ENCODE measurements at places on chromosomes 5 and 9. TPM values are rescaled to one million over a fixed set of nuclear protein-coding genes. Genes with fewer than 3 reads are reported as not detected.

The FAM151B gene
- 2.0 TPM for total RNA-seq

DNA sequence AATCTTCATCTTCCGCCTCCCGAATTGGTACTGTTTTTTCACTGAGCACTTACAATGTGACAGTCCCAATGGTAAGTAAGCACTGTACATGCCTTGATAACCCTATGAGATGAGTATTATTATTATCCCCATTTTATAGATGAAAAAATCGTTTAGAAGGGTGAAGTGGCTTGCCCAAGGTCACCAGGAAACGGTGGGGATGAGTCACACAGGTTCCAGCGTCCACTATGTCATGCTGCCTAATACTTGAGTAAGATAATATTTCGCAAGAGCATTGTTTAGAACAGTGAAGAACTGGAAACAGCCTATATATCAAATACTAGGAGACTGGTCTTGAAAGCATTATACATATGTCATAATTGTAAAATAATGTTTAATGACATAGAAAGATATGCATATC is 12.9 kb downstream of the HAND1 start:
- no peaks in the 10 kb centered on the region for H3K36me3 ChIP-seq
- H3K4me1 ChIP-seq = no peaks in the 10 kb centered on the region
- H3K4me3 ChIP-seq = no peak overlapping the region
- DNase-seq = no peak

DNA sequence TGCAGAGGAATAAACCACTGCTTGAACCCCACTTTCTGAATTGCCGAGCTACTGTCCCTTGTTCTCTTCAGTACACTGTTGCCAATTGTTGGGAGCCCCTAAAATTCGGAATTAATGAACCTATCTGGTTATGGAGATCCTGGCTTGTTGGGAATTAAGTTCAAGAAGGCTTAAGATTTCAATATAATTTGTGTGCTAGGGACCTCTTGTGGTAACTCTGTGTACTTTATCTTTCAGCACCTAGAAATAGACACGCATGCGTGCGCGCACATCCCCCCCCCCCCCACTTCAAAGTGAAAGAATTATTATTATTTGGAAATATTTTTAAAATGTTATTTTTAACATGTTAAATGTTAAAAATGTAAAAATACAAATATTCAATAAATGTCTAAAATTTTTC is 53.3 kb upstream of the FAM169A start:
- DNase-seq = no peak
- no peaks in the 10 kb centered on the region for H3K27me3 ChIP-seq
- no peak overlapping the region for H3K4me3 ChIP-seq
- no peak overlapping the region for H3K27ac ChIP-seq

DNA sequence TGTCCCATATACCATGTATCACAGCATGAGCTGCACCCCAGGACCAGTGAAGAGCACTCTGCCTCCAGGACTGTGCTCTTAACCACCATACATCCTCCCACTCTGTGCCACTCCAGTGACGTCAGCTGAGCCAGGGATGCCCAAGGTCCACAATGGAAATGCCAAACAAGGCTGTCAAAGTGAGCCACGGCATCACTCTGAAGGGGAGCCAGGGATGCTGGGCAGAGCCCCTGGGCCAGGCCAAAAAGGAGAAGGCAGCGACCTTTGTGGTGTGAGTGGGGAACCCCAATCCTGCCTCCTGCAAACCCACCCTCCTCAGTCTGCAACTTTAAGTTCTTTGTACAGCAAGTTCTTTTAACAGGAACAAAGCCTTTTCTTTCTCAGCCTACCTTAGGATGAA is 242.7 kb downstream of the SYK start:
- no peaks in the 10 kb centered on the region for H3K36me3 ChIP-seq
- peaks cover 10% of the 10 kb centered on the region for H3K27me3 ChIP-seq
- no peak overlapping the region for H3K4me3 ChIP-seq
- no peak overlapping the region for H3K27ac ChIP-seq
- DNase-seq = no peak

- DNase-seq = no peak
- no peak overlapping the region for H3K27ac ChIP-seq
- no peaks in the 10 kb centered on the region for H3K4me1 ChIP-seq
- H3K36me3 ChIP-seq = peaks cover 5% of the 10 kb centered on the region
- H3K4me3 ChIP-seq = no peak overlapping the region
- no peaks in the 10 kb centered on the region for H3K27me3 ChIP-seq
Measured at GRCh38 chr9:134764473-134765269, 115.9 kb upstream of the FCN2 start.

DNA sequence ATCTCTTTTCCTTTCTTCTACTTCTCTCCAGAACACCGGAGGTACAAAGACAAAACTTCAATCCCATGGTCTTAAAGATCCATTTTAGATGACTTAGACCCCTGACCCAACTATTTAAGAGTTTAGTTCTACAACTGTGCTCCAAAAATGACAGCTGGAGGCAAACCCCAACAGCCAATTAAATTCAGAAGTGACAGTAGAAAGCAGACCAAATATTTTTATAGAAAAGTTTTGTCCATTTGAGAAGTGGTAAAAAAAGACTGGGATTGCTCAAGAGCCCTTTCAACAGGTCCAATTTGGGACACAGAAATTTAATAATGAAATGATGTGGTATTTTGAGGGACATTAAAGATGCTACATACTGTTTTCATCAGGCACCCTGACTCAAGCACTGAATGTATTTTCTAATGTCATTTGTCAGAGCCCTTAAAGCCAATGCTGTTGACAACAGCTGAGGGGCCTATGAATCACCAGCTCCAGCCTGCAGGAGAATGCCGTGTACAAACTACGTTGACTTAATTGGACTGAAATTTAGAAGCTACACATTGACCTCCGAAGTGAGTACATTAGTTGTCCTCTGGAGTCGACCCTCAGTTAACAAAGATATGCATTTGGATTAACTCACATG is 147.5 kb upstream of the PIK3R1 start:
- peaks cover 6% of the 10 kb centered on the region for H3K4me1 ChIP-seq
- no peak overlapping the region for H3K27ac ChIP-seq
- H3K36me3 ChIP-seq = peaks cover 4% of the 10 kb centered on the region
- no peaks in the 10 kb centered on the region for H3K27me3 ChIP-seq
